Retinal pigment epithelial cell (primary cell): ENCODE measurements at places on chromosomes 1 and 21.

GRCh38 chr1:201754353-201754752, 74.6 kb upstream of the IPO9 start:
- no peak for DNase-seq

GRCh38 chr1:174174461-174175329, 15.4 kb downstream of the RABGAP1L start:
- no peak for DNase-seq

DNA sequence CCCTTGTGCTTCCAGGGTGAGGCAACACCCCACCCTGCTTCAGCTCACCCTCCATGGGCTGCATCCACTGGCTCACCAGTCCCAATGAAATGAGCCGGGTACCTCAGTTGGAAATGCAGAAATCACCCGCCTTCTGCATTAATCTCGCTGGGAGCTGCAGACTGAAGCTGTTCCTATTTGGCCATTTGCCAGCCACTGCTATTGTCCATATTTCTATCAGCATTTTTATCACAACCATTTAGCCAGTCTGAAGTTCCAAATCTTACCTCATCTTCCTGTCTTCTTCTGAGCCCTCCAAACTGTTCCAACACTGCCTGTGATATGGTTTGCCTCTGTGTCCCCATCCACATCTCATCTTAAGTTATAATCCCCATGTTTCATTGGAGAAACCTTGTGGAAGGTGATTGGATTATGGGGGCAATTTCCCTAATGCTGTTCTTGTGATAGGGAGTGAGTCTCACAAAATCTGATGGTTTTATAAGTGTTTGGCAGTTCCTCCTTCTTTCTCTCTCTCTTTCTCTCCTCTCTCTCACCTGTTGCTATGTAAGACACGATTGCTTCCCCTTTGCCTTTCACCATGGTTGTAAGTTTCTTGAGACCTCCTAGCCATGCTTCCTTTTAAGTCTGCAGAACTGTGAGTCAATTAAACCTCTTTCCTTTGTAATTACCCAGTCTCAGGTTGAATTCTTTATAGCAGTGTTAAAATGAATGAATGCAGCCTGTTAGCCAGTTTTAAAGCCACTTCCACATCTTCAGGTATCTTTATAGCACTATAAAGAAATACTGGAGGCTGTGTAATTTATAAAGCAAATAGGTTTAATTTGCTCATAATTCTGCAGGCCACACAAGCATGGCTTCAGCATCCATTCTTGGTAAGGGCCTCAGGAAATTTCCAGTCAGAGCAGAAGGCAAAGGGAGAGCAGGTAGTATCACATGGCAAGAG, 203.5 kb downstream of the FCRL5 start:
- DNase-seq = no peak

GRCh38 chr1:54741531-54741930, 22.8 kb downstream of the PARS2 start:
- DNase-seq = no peak

DNA sequence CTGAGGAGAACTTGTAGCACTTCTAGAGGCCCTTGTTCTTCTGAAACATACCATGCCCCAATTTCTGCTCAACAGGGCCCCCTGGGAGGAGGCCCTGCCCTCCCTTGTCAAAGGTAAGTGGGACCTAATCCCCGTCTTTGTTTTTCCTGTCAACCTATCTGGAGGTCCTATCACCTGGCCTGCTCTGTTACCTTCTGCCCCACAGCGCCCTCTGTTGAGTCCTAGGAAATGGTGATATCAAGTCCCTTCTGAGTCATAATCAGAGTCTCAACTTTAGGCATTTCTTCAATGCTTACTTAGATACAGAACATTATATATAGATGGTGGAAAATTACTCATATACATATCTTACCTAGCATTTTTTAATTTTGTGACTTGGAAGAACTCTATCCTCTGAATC, 28.2 kb upstream of the FCRL4 start:
- no peak for DNase-seq

DNA sequence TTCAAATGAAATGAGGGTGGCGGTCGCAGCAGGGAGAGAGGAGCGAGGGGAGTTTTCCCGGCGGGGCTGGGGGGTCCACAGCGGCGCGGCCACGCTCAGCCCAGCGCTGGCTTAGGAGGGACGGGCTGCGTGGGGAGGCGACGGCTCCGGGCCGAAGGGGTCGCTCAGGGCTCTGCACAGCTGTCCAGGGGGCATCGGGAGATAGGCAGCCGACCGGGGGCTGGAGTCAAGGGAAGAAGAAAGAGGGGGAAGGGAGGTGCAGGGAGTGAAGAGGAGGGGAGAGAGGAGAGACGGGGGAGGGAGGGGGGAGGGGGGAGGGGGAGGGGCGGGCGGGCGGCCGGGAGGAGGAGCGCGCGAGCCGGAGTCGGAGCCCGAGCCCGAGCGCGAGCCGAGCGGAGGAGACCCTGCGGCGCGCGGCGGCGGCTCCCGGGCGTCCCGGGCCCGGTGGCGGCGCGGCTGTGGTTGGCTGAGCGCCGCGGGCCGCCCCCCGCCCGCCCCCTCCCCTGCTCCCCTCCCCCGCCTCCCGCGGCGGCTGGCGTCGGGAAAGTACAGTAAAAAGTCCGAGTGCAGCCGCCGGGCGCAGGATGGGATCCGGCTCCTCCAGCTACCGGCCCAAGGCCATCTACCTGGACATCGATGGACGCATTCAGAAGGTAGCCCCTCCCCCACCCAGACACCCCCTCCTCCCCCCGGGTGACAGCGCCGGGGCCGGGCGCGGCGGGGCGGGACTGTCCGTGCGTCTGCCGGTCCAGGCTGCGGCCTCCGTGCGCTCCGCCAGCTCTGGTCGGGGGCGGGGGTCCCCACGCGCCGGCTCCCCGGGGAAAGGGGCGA, at the start of gene PDE9A:
PDE9A (plus strand) TSS at position 391 of the 831 bp plus-strand sequence; CDS start at position 585, 194 bp downstream.
- DNase-seq = no peak

GRCh38 chr1:25450891-25451290, 20.2 kb downstream of the MACO1 start:
- no peak for DNase-seq

GRCh38 chr1:8382608-8383505, 64.9 kb downstream of the SLC45A1 start:
- no peak for DNase-seq

GRCh38 chr1:205275916-205276688, 45.4 kb downstream of the NUAK2 start:
- no peak for DNase-seq

DNA sequence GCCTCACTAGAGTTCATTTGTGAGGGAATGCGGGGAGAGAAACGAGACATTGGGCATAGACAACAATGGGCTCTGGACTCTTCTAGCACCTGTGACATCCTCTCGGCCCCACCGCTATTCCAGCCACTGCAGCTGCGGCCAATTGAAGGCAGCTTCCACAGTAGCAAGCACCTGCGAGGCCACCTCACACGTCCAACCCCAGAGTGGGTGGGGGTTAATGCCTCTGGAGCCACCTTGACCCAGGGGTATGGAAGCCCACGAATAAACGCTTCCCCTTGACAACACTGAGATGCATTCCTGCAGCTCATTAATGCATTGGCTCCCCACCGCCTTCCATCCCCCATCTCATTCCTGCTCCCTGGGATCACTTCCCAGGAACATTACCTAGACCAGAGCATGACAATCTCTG, 104.4 kb downstream of the GLIS1 start:
- no peak for DNase-seq

GRCh38 chr1:35047188-35047858, 15.6 kb upstream of the ZMYM6 start:
- peak; percentile 57 for DNase-seq

DNA sequence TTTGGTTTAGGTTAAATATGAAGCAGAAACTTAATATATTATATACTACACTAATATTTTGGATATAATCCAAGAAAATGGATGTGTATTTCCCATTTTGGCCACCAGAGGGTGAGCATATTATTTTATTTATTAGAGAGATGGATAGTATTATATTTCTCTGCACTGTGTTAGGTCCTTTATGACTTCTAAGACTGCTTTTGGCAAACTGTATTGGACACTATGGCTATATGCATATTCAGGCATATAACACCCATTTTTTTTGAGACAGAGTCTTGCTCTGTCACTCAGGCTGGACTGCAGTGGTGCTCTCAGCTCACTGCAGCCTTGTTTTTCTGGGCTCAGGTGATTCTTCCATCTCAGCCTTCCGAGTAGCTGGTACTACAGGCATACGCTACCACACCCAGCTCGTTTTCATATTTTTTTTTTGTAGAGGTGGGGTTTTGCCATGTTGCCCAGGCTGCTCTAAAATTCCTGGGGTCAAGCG, 17.8 kb upstream of the PGM1 start:
- no peak for DNase-seq

GRCh38 chr1:67642629-67643028, 42.4 kb upstream of the GADD45A start:
- DNase-seq = no peak

GRCh38 chr21:14630556-14631069, 84.5 kb upstream of the SAMSN1 start:
- DNase-seq = no peak

- DNase-seq = no peak
Observed at GRCh38 chr1:193388165-193388564, 201.8 kb upstream of the B3GALT2 start.

DNA sequence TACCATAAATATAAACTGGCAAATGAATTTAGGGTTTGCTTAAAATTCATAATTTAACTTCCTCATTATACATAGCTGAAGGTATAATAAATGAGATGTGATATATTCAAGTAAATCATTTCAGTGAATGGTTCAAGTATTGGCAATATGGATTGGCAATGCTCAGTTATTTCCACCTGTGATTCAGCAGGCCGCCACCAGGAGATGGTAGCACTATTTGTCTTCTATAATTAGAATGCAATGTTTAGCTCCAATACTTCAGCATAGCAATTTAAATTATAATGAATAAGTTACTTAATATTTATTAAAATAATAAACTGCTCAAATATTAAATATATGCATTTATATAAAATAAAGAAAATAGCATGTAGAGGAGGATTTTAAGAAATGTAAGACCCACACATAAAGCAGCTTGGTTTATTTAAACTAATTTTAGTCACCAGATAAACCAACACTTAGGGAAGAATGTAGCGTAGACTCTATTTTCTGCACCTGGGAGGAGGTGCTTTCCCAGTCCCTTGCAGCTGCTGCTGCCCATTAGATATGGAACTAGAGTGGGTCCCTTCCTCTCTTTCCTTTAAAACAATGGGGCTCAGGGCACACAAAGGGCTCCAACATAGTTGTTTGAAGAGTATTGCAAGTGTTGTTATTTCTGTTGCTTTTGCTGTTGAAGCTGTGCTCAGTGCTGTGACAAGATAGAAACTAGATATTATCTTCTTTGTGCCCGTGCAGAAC, 62.1 kb downstream of the PLPPR4 start:
- no peak for DNase-seq

- DNase-seq = no peak
Observed at GRCh38 chr1:201020721-201021629, 2.5 kb downstream of the KIF21B start.

DNA sequence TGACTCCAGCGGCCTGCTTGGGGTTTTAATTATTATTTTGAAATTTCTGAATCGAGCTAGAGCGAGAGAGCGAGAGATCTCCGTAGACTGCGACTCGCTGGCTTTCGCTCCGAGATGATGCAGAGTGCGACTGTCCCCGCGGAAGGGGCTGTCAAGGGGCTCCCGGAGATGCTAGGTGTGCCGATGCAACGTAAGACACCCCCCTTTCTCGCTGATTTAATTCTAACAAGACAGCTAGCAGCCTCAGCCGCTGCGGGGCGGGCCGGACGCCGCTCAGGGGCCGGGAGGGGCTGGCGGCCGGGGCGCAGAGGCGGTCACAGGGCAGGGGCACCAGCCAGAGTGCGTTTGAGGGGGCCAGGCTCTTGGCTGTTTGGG, 339 bp downstream of the LHX4 start:
- no peak for DNase-seq

DNA sequence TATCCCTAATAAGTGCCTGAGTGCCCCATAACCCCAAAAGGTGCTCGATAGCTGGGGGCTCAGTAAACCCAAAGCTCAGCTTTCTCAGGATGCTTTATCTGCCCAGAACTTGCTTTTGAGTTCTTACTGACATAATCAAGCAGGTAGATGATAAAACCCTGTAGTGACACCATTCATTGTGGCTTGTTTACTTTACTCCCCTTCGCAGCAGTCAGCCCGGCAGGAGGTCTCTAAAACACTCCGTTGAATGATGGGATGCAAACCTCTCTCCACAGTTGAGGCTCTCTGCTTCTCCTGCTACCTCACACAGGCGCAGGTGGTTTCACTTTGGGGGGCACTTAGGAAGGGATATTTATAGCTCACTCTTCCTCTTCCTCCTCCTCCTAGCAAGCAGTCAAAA, 349.4 kb downstream of the HLX start:
- DNase-seq = no peak

DNA sequence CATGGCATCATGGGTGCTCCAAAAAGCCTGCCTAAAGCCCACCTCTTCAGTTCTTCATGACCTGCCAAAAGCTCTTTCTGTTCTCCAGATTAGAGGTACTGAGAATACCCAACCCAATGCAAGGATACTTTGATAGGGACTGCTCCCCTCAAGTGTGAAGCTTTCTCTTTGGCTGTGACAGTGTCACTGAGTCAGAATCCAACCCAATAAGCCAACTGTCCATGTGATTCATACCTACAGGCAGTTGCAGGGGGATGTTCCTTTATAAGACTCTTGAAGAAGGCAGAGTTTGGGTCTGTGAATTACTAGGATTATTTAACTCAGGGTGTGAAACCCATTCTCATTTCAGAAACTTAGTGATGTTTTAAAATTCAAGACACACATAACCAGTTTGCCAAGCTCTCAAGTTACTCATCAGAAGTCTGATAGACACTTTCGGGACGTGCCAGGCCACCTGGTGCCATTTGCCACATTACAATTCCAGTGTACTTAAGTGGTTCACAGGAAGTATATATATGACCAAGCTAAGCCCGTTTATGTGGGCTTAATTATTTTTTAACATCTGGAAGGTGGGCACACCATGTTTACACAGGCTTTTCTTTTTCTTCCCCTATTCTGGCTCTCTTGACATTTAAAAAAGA, 265.8 kb downstream of the NFIA start:
- no peak for DNase-seq

DNA sequence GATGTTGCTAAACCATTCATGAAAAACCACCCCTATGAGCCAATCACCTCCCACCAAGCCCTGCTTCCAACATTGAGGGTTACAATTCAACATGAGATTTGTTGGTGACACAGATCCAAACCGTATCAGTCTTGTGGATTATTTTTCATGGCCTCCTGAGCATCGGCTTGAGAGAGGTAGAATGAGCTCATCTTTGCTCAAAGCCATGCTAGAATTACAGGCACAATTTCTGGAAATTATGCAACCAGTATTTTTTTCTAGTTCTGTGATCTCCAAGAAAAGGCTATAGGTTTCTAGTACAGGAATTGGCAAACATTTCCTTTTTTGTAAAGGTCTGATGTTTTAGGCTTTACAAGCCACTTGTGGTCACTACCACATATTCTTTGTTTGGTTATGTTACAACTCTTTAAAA, 219.4 kb downstream of the DUSP10 start:
- no peak for DNase-seq

- DNase-seq = peak; percentile 27
Observed at GRCh38 chr1:93080179-93080823, 1.2 kb downstream of the MTF2 start.

- no peak for DNase-seq
Observed at GRCh38 chr1:212431644-212432043, 1.1 kb upstream of the NENF start.

- DNase-seq = no peak
Observed at GRCh38 chr1:85228972-85229371, 28.2 kb upstream of the SYDE2 start.
